GM23338 (cell line): ENCODE measurements at places on chromosomes 11 and 22.

GRCh38 chr22:19002684-19003038, 66.6 kb upstream of the PRODH start:
- no peak for DNase-seq

GRCh38 chr11:40987776-40988435, 471.5 kb downstream of the LRRC4C start:
- DNase-seq = no peak

DNA sequence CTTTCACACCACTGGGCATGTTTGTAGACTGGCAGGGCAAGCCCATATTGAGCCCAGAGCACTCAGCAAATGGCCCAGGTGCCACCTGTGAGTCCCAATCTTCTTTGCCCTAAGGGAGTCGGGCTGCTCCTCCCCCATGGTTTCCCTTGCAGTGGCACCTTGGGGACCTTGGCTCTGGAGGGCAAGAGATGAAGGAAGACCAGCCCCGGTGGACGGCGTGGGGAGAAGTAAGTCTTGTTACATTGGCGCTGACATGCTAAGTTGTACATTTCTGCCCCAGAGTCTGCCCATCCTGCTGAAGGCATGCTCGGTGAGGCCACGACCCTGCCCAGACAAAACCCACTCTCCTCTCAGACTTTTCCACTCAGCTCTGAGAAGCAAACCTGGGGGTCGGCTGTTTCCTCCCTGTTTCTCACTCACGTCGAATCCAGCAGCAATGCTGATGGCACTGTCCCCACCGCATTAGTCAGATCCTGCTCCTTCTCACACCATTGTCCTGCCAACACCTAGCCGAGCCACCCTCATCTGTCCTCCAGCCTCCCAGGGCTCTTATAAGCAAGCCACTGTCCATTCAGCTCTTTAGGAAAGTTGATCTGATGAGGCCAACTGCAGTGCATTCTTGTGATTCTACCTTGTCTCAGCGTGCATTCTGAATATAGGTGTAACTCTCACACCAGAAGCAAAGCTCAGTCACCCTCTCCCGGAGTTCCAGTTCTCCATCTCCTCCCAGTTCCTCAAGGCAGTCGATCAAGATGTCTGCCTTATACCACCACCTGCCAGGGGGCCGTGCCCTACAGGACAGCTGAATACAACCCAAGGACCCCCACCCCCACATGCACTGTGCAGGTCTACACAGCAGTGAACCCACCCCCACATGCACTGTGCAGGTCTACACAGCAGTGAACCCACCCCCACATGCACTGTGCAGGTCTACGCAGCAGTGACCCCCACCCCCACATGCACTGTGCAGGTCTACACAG, 827.1 kb downstream of the TBC1D22A start:
- no peak for DNase-seq

DNA sequence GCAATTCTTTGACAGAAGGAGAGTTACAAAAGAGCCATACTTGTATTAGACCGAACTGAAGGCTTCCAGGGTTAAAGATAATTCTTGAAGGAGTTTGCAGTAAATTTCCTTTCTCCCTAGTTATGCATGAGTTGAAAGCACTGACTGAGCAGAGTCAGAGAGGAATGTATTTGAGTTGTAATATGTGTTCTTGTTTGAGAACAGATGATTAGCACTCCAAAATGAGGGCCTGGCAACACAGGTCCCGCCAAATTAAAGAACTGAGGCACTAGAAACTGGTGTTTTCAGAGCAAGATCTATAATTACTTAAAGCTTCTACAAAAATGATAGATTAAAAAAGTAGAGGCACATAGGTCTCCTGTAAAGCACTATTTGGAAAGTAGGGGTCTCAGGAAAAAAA, 970.4 kb downstream of the OPCML start:
- DNase-seq = no peak

GRCh38 chr22:37018815-37019308, 385 bp downstream of the TST start:
- peak; percentile 70 for DNase-seq

DNA sequence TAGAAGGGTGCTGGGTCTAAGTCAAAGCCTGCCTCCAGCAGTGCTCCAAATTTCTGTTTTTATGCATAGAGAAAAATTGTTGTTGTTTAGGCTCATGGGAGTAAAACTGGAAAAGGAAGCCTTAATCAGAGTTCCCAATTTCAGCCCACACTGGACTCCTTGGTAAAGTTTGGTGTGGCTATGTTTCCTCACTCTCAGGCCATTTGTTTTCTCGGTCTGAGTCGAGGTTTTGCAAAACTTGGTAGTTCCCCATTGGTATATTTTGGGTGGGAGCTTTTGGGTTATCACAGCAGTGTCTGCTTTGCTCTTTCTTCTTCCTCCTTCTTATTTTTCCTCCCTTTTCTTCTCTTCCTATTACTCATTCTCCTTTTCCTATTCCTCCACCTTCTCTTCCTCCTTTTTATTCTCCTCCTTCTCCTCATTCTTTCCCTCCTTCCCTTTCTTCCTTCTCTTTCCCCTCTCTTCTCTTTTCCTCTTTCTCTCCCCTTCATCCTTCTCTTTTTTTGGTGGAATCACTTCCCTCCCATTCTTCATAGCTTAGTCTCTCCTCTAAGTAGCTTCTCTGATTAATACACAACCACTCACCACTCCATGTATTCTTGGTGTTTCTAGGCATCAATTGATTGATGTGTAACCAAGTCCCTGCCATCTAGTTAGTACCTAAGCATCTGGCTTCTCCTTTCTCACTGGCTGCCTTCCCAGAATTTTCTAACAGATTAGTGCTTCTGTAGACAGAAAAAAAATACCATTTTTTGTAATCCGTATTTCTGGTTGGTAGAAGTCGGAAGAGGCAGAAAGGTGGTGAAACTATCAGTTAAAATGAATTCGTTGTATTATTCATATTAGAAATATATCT, 10.1 kb downstream of the SLC5A1 start:
- DNase-seq = no peak

DNA sequence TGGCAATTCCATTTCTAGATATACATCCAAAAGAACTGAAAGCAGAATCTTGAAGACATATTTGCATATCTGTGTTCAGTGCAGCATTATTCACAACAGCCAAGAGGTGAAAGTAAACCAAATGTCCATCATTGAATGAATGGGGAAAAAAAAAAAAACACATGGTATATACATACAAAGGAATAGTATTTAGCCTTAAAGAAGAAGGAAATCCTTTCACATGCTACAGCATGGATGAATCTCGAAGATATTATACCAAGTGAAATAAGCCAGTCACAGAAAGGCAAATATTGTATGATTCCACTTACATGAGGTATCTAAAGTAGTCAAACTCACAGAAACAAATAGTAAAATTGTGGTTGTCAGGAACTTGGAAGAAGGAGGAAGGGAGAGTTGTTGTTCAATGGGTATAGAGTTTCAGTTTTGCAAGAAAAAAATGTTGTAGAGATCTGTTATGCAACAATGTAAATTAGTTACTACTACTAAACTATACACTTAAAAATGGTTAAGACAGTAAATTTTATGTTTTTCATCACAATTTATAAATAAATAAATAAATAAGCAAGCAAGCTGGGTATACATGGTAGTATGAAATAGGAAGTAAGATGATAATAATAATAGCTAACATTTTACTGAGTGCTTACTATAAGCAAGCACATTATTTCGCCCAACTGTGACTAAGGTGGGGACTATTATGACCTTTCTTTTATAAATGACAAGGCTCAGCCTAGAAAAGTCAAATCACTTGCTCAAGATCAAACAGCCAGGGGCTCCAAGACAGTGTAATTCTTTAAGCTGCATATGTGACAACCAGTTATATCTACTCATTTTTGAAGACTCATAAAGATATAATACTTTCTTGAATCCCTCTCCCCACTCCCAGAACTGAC, 50.0 kb downstream of the FAM168A start:
- DNase-seq = no peak

GRCh38 chr11:122317305-122317704, 201.3 kb upstream of the BLID start:
- DNase-seq = no peak

GRCh38 chr22:17371448-17371847, 2.2 kb downstream of the CECR2 start:
- no peak for DNase-seq

- peak; percentile 82 for DNase-seq
Observed at GRCh38 chr11:75583718-75584658, 21.9 kb downstream of the SERPINH1 start.

GRCh38 chr22:46866591-46866990, 104.1 kb downstream of the TBC1D22A start:
- DNase-seq = peak; percentile 26

DNA sequence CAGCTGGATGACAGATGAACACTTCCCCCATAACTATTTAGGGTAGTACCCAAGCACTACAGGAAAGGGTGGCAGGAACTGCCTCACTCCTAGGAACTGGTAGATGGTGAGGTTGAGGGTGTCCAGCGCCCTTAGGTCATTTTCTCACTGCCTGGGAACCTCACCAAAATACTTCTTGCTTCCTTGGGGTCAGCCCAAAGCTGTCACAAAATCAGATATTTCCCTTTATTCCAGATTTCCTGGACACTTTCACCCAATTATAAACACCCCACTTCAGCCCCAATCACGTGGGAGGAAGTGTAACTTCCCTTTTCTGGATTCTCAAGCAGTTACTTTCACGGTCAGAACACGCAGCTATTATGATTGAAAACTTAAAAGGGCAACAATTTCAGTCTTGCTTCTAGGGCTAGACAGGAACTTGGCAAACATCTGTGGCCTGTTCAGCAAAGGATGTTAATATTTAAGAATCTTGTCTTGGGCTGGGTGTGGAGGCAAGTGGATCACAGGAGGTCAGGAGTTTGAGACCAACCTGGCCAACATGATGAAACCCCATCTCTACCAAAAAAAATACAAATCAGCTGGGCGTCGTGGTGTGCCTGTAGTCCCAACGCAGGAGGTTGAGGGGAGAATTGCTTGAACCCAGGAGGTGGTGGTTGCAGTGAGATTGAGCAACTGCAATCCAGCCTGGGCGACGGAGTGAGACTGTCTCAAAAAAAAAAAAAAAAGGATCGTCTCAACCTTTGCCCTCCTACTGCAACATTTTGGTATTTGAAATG, 4.0 kb downstream of the FTH1 start:
- no peak for DNase-seq

GRCh38 chr22:19115628-19116027, 6.6 kb downstream of the DGCR2 start:
- DNase-seq = no peak

DNA sequence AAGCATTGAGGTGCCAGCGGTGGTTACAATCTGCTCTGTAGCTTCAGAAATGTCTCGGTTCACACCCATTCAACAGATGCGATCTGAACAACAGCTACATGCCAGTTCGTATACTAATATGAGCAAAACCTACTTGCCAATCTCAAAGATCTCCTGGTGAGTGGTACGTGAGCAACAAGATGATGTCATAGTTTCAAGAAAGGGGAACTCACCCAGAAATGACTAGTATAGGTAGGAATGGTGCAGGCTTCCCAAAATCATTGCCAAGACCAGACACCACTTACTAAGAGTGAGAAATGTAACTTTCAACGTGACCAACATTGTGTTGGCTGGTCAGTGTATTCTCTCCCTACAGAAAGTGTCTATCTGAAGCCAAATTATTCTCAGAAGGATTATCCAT, 31.1 kb downstream of the OR6Q1 start:
- DNase-seq = no peak

DNA sequence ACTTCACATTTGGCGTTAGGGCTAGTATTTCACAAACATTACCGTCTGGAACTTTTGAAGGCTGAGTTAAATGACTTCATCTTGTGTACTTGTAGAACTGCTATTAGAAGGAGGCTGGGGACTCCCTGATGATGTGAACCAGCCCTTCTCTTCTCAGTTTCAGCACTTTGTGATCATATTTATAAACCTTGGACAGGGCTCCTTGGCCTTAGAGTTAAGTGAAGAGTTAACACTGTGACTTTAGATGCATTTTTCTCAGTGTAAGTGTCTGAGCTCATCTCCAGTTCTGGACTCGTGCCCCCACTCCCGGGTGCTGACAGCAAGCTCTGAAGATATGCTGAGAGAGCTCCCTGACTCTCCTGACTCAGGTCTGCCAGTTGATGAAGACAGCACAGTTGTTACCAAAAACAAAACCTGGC, 8.4 kb downstream of the MIAT start:
- DNase-seq = no peak

- DNase-seq = no peak
Observed at GRCh38 chr22:31680861-31681341, 18.9 kb upstream of the PISD start.

GRCh38 chr11:63708764-63709163, 27.5 kb downstream of the RTN3 start:
- no peak for DNase-seq

DNA sequence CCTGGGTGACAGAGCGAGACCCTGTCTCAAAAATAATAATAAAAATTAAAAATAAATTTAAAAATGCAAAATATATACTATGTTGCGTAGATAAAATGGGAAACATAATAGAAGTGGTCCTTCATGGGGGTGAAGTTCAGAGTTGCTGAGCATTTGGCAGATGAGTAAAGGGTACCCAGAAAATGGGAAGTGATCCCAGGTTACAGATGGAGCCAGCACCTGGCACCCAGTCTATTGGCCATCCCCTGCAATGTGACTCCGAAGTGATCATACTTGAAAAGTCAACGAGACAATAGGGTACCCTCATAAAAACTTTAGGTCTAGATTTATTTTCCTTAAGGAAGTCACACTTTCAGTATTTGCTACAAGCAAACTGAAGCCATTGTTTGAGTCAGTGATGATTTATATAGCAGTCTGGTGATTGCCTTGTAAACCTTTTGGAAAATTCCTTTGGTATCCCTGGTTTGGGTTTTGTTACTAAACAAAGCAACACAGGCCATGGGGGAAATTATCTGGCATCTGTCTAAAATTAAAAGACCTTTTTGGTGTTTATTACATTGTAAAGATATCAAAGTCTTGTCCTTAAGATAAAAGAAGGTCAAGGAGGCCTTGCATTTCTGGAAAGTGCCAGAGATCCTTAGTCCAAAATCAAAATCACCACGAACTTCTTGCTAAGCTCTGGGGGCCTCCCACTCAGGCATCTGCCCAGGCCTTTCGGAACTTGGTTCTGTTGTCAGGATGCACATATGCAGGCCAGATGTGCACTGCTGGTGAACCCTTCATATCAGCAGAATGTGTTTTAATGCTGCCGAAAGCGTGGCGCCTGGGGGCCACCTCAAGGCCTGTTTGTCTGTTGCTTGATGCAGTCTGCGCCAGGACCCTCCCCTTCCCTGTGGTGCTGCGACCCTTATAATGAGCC, 4.3 kb downstream of the SMARCB1 start:
- DNase-seq = no peak

DNA sequence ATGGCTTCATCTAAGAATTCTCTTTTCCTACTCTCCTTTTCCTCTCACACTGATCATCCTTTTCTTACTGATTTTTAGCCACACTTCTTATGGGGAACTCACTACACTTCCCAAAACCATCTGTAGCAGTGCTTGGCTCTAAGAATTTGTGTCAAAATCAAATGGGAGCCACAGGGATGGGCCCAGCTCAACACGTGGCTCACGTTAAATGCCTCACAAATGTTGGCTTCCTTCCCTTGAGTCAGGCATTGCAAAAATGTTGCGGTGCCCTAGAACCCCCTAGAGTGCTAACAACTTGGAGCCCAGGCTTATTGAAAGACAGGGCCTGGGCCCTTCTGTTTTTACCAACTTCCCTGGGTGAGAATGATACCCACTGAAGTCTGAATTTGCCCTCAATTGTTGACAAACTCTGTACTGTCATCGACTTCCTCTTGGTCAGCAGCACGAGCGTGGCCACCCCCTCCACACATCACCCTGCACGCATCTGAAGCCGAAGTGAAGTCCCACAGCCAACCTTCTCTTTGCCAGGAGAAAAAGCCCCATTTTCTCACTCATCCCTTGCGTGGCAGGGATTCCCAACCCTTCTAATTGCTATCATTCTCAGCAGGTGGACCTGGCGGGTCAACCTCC, 69.7 kb downstream of the ELFN2 start:
- no peak for DNase-seq
